ENCODE measurements at places on chromosomes 7 and 10. TPM values are rescaled to one million over a fixed set of nuclear protein-coding genes. Genes with fewer than 3 reads are reported as not detected.

The SRRM3 gene
- total RNA-seq: not detected

The APBB1IP gene
- total RNA-seq: 36.1 TPM

The CTTNBP2 gene
- total RNA-seq: not detected

The TFEC gene
- not detected for total RNA-seq
